T-helper 22 cell (primary cell): ENCODE measurements at places on chromosomes 4 and X.

DNA sequence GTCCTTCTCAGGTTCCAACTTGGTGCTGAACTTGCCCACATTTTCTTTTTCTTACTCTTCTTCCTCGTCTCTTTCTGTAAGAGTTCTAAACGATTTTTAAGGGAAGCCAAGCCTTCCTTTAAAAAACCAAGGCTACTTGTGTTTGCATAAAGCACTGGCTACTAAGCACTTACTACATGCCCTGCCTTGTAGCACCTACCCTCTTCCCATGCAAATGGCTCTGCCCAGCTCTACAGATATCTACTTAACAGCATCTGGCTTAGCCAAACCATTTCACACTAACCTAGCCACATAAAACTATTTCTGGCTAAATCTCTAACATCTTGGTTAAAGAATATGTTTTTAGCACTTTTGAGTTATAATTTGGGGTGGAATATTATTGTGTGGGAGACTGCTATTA, 26.9 kb upstream of the ARMCX2 start:
- DNase-seq, result no peak

- DNase-seq, result no peak
Measured at GRCh38 chr4:142550965-142551364, 295.1 kb downstream of the INPP4B start.

DNA sequence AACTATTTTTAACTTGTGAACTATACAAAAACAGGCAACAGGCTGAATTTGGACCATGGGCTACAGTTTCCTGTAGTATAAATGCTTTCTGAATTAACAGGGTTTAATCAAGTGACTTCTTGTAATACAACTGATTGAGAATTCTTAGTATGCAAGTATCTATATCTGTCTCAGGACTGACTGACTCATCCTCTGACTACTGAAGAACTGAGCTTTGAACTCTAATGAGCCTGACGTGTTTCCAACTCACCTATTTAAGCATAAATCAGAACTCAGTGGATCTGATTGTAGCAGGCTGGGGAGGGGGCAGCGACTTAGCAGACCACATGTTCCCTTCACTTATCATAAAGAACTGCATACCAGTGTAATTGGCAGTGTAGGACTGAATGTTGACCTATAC, 7.8 kb downstream of the SPATA4 start:
- DNase-seq, result no peak

DNA sequence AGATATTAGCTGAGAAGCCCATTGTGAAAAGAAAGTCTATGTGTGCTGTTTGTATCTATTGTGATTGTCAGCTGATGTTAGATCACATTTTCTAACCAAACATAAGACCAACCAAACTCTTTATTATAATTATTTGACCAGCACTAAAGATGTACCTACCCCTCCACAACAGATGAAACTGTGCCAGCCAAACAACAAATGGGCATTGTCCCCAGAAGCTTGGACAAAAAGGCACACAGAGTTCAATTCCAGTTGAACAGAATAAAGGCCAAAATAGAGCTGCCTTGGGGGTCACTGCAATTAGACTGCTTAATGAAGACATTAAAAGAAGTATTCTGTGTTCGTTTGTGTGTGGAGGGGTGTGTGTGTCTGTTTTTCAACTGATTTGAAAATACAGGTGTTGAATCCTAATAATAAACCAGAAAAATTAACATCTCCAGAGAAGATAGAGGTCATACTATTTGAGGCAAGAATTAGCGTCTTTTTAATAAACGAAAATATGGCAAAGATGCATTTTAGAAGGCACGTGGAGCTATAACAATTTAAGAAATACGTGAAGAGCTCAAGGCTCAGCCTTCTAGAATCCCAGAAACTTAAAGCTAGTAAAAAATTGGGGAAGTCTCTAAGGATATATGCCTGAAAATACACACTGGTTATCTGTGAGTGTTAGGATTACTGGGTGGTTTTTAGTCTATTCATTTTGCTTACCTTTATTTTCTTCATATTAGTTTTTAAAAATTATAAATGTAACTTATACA, 2.2 kb downstream of the SPP1 start:
- no peak for DNase-seq

DNA sequence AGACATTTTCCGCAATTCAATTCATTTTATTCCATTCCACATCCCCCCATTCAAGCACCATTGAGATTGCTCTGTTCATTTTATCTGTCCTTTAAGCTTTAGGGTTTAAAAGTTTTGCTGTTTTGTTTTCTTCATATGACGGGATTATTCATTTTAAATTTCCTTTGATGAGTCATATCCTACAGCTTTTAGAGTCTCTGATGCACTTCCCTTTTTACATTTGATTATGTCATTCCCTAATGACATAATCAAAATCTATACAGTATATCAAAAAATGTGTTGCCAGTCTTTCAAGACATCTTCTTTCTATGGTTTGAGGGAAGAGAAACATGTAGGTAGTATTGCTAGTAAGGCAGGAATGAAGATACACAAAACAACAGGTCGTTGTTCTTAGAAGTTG, 456.3 kb downstream of the PDGFC start:
- no peak for DNase-seq

GRCh38 chr4:77145842-77146185, 11.2 kb upstream of the CCNG2 start:
- DNase-seq, result no peak

DNA sequence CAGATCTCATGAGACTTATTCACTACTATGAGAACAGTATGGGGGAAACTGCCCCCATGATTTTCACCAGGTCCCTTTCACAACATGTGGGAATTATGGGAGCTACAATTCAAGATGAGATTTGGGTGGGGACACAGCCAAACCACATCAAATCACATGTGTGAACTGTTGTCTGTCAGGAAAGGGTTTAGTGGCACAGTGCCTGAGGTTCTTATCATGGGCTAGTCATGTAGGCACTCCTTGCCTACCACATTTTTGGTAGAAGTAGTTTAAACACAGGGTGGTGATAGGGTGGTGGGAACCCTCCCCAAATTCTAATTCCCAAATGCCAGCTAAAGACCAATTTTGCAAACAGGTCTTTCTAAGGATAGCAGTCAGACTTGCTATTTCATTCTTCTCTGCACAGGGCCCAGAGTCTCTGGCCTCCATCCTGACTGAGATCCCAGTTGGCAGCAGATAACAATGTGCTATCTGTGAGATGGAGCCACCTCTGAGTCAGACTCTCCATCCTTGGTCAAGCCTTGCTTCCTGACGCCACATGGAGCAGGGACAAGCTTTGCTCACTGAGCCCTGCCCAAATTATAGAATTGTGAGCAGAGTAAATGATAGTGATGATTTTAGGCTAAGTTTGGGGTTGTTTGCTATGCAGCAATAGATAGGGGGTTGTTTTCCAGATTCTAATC, 33.5 kb upstream of the SETD7 start:
- no peak for DNase-seq

- no peak for DNase-seq
Measured at GRCh38 chr4:112341033-112341432, 43.9 kb downstream of the ALPK1 start.

GRCh38 chr4:112973750-112974251, 75.7 kb upstream of the ANK2 start:
- no peak for DNase-seq

DNA sequence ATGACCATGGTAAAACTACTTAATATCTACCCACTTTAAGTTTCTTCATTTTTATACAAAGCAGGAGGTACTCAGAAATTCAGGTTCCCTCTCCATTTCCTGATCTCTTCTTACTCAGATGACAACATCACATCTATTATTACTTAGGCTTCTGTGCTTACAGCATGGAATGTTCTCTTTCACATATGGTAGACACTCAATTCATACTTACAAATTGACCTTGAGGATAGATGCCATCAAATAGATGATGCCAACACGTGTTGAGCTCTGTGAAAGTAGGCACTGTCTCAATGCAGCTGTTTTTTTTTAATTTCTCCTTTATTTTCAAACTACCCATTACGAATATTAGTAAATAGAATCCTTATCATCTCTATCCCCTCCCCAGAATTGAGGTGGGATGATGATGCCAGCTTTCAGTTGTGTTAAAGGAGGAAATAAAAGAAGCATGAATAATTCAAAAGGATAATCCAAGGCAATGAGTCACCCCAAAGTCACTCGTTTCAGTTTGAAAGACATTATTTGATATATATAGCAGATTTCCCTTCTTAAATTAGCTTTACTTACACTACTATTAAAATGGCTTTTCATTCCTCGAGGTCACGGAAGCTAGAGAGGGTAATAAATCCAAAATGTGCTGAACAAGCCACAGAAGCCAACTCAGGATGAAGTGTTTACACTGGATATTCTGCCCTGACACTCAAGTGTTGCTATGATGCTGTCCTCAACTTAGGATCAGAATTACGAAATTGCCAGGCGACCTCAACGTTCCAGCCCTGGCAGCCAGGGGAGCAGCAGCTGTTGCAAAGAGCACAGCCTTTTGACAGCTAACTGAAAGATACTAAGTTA, 124.2 kb upstream of the EOLA2 start:
- no peak for DNase-seq

DNA sequence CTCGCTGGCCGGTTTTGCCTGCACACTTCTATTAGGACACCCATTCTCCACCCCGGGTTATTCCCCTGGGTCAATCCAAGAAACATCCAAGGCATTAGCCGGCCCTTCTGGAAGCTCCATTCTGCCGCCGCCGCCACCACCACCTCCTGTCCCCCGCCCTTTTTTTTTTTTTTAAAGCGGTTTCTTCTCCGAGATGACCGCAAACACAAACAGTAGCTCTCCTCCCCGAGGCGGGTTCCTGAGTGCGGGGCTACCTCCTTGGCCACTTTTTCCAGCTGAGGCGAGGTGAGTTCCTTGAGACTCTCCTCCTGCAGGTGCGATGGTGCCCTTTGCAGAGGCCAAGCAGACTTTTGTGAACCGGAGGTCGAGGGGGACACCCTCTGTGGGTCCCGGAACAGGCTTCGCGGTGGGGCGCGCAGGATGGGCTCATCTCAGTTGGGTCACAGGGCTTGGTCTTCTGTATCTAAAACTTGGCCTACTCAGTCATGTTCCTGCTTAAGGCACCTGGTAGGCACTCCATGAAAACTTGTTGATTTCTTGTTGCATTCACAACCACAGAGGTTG, 930 bp downstream of the NWD2 start:
- DNase-seq, result no peak

DNA sequence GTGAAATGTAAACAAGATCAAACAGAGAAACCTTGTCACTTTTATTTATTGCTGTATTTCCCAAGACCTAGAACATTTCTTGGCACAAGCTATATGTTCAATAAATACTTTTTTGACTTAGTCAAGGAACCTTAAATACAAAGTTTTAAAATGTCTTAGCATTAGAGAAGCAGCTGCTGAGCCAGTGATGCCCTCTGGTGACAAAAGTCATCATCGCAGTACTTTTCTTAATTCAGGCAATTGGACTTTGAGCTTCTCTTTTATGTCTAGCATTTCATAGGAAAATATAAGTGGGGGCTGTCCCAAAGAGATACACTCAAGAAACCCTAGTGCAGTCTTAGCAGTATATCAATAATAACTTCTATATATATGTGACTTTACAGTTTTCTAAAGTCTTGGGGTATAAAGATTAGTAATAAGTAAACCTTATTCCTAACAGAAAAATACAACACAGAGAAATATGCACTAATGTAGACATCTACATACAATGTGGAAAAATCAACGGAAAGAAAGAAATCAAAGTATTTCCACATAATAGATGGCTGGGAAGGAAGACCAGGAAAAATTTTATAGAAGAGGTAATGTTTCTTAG, 118.4 kb downstream of the DTHD1 start:
- no peak for DNase-seq

DNA sequence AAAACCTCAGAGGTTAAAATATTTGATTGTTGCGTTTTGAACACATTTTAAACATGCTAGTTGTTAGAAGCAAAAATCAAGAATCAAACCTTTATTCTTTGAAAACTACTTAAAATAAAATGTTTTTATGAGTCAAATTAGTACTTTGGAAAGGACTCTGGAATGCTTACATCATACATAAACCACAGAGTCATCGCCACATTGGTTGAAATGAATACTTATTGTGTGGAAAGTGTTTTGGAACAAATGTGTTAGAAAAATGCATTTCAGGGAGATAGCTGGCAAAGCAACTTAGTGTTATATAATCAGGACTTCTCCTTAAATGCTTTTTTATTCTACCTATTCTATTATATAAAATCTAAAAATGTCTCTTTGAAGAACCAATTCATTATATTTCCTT, 49.4 kb upstream of the CAMK2D start:
- DNase-seq, result no peak

GRCh38 chrX:7503251-7503650, 339.7 kb upstream of the VCX start:
- DNase-seq, result no peak

GRCh38 chr4:129014566-129015509, 78.5 kb downstream of the SCLT1 start:
- DNase-seq, result no peak

DNA sequence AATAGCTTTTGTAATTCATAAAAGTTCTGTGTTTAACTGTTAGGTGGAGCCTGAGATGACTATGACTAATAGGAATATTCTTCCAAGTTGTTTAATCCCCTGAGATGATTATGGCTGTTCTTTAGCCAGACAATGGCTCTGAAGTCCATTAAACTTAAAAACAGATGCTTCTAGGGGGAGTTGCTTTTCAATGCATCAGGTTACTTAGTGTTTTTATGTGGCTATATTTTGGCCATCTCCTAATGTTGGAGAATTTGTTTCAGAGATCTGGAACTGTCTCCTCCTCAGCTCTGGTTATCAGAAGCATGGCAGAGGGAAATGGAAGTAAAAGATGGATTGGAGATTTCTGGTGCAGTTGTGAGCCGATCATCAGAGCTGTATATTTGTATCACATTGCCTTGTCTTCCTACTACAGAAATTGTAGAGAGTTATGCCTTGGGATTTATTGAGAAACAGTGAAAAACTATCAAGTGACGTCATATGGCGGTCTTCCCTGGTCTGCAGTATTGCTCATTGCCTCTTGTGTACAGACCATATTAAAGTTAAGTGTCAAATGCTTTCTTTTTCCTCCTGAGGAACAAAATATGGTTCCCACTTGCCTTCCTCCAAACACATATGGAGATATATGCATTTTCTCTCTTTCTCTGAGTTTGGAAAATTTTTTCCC, 29.8 kb downstream of the SGMS2 start:
- DNase-seq, result no peak

DNA sequence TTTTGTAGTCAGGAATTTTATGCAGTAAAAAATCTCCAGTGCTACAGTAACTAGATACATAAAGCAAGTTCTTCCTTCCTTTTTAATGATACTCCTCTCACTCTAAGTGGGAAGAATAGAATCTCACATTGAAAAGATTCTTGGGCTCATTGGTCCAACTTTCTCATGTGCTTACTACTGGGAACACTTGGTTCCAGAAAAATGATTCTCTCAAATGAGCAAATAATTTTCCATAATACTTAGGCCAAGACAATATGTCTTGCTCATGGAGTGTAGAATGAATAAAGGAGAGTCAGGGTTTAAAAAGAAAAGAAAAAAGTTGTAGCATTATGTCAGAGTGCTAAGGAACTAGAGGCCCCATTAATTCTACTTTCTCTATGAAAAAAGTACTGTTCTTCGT, 197.8 kb downstream of the RASL11B start:
- no peak for DNase-seq

GRCh38 chr4:97589481-97590196, 553.6 kb downstream of the STPG2 start:
- no peak for DNase-seq

GRCh38 chr4:89539797-89540711, 232.5 kb upstream of the GPRIN3 start:
- DNase-seq, result no peak

GRCh38 chr4:173821036-173821435, 291.0 kb upstream of the HAND2 start:
- DNase-seq, result no peak

GRCh38 chr4:5045097-5045496, 6.2 kb upstream of the STK32B start:
- DNase-seq, result no peak
